ENCODE measurements at places on chromosomes 4 and X.

DNA sequence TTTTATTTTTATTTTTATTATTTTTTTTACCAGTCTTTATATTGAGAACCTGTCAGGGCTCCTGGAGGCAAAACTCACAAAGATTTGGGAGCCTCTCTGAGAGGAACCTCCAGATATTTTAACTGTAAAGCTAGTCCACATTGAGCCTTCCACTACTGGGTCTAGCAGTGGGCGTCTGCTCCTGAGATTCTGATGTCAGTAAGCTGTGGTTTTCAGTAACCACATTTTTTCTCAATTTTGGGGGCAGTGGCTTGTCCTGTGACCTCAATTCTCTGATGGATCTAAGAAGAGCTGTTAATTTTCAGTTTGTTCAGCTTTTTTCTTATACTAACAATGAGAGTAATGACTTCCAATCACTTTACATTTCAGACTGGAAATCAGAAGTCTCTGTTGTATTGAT is 23.6 kb upstream of the GPRASP1 start:
- DNase-seq = no peak

- DNase-seq = no peak
These were observed 223.7 kb downstream of the FGF13 start for GRCh38 chrX:138487866-138488265.

- no peak for DNase-seq
These were observed 99.3 kb upstream of the EGFL6 start for GRCh38 chrX:13469963-13470684.

GRCh38 chr4:94920369-94920768 is 162.6 kb downstream of the BMPR1B start:
- no peak for DNase-seq

- DNase-seq = no peak
These were observed 112.0 kb upstream of the TBL1X start for GRCh38 chrX:9352694-9353411.

DNA sequence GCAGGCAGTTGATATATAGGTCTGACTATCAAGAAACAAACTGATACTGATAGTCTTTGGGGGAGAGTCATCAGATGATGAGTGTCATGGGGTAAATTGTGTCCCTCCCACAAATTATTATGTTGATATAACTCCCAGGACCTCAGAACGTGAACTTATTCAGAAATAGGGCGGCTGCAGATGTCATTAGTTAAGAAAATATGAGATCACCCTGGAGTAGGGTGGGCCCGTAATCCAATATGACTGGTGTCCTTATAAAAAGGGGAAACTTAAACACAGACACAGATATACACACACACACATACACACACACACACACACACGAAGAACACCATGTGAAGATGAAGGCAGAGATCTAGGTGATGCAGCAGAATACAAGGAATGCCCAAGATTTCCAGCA is 32.7 kb upstream of the ARHGEF9 start:
- no peak for DNase-seq

GRCh38 chr4:113781439-113782040 is 20.0 kb upstream of the CAMK2D start:
- DNase-seq = no peak

- no peak for DNase-seq
These were observed 29.6 kb upstream of the SPON2 start for GRCh38 chr4:1201851-1202525.

DNA sequence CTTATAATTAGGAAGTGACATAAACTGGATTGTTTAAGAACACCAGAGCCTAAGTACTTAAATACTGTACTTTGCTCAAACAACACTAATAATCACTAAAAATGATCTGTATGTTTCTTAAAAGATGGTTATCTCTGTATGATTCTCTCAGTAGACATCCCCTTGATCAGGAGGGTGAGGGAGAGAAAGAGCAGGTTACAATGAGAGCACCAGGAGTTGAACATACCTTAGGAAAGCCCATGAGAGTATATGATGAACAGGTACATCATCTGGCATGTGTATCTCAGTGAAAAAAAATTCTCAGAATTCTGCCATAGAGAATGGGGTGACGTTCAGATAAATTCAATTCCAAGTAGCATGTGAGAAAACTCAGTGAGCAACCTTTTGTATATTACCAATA is 59.9 kb upstream of the IL2 start:
- DNase-seq = no peak

- no peak for DNase-seq
These were observed 120.4 kb downstream of the ARAP2 start for GRCh38 chr4:36123906-36124305.

- no peak for DNase-seq
These were observed 37.2 kb downstream of the PCGF3 start for GRCh38 chr4:742742-743311.

DNA sequence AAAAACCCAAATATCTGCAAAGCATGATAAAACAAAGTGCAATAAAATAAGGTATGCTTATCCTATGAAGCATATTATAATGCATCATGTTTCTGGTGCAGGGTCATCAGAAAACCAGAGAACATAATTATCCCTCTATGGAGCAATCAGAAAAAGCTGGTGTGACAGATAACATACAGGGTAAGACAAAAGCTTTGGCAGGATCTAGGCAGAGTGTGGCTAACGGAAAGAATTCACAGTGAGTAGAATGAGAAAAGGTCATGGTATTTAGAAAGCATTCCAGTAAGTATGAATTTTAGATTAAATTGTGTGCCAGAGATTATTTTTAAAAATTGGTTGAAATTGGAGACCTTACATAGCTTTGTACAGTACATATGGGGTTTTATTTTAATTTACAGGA is 29.0 kb upstream of the UGT2B4 start:
- no peak for DNase-seq

- no peak for DNase-seq
These were observed 10.0 kb downstream of the PARM1 start for GRCh38 chr4:74942918-74943253.

DNA sequence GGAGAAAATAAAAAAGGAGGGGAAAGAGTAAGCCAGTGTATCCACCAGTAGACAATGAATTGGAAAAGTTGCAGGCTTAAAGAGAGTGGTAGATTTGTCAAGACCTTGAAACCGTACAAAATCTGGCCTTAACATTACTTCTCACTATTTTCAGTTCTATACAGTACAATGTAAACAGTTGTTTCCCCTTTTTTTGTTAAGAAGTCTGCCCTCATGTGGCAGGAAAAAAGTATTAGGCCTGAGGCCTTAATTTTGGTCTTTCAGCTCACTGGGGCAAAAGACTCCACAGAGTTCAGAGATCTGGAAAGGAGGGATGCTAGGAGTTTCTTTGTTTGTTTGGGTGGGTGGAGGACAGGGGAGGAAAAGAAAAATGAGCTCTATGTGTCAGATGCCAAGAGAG is 92.8 kb upstream of the CCDC160 start:
- DNase-seq = no peak
